ENCODE measurements at places on chromosomes 2 and 18.

DNA sequence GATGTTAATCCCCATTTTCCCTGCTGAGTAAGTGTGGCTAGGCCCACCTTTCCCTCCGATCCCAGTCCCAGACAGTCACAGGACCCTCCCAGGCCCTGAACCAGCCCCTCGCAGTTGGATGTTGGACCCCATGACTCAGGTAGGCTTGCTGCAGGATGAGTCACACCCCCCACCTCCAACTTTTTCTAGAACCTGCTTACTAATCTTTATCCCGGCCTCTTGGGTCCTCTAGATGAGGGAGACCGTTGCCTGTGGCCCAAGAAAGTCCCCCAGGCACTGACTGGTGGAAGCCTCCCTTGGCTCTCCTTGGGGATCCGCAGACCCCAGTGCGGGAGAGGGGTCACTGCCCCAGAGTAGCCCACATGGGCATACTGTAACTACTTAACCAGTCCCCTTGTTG lies 98.5 kb downstream of the SMAD7 start:
- no peak for DNase-seq

- DNase-seq, result no peak
Observed at GRCh38 chr2:164735309-164735919, 106.2 kb downstream of the COBLL1 start.

- DNase-seq, result no peak
Observed at GRCh38 chr2:99150706-99151105, 4.0 kb downstream of the TSGA10 start.

GRCh38 chr18:10040287-10041011 lies 126.6 kb downstream of the VAPA start:
- no peak for DNase-seq

- DNase-seq, result no peak
Observed at GRCh38 chr2:77469106-77469505, 53.1 kb downstream of the LRRTM4 start.

GRCh38 chr2:10490806-10491291 lies 42.7 kb upstream of the ODC1 start:
- no peak for DNase-seq

DNA sequence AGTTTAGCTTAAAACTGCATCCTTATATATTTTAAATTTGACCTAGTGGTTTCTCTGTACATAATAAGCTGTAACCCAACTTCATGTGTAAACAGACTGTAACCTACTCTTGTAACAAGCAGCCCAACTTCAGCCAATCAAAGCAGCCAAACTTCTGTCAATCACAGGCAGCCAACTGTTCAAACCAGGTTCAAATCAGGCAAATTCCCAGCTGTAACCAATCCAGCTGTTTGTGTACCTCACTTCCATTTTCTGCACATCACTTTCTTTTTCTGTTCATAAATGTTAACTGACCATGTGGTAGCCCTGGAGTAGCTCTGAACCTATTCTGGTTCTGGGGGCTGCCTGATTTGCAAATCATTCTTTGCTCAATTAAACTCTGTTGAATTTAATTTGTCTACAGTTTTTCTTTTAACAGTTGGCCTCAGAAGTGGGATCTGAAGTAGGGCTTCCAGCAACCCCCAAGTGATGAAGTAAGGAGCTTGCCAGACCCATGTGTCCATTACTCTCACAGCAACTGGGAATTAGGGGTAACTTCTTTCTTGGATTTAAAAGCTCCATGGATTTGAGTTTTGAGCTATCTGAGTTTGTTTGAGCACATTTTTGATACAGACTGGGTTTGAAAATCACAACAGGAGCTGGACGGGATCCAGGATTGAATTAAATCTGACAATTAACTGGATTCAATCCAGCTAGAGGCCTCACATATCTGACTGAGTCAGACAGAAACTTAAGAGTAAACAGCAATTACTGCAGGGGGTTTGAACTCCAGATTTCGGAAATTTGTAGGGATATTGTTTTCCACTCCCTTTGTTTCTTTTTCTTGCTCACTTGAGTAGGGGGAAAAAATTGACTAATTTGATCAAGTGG lies 1569.7 kb upstream of the SLC39A10 start:
- DNase-seq, result no peak

GRCh38 chr2:174138161-174138560 lies 110.2 kb downstream of the OLA1 start:
- DNase-seq, result no peak

- peak; percentile 85 for DNase-seq
Observed at GRCh38 chr2:28445448-28446258, 50.2 kb upstream of the PLB1 start.

DNA sequence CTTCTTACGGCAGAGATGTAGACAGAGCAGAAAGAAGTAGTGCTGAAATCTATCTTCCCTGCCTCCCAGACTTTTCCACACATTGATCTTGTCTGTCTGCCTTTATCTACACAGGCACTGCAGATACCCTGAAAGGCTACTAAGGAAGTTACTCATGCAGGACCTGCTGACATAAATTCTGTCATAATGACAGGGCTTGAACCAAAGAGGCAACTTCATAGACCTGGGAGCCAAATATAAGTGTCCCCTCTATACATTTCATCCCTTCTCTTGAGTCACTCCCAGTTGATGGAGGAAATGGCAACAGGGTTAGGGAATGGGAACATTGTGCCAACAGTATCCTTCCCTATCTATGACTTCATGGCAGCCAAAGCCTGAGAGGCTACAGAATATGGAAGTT lies 157.5 kb downstream of the TNS1 start:
- DNase-seq, result no peak

GRCh38 chr2:3459185-3460015 lies 59.9 kb downstream of the ADI1 start:
- no peak for DNase-seq

GRCh38 chr2:234725528-234726264 lies 226.1 kb upstream of the SH3BP4 start:
- no peak for DNase-seq

- DNase-seq, result no peak
Observed at GRCh38 chr2:231015478-231015877, 19.6 kb downstream of the SPATA3 start.

DNA sequence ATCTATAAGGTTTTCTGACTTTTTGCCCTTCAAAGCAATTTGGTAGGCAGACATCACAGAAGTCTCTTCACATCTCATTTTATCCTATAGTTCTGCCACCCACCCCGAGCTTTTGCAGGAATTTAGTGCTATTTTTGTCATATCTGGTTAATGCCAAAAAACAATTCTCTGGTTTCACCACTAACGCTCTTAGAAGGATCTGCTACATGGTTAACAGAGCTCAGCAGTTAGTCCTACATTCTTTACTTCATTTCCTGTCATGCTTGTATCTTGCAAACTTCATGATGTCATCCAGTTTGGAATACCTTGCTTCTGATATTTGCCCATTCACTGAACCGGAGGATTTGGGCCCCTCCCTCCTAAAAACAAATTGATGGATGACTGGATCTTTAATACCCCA lies 116.8 kb upstream of the SERPINE2 start:
- no peak for DNase-seq

GRCh38 chr18:63774511-63774910 lies 707 bp upstream of the SERPINB7 start:
- no peak for DNase-seq

- DNase-seq, result no peak
Observed at GRCh38 chr2:101768556-101769220, 71.2 kb downstream of the MAP4K4 start.

GRCh38 chr18:48000701-48001100 lies 70.2 kb upstream of the SMAD2 start:
- DNase-seq, result no peak

GRCh38 chr2:134413430-134413829 lies 159.6 kb downstream of the MGAT5 start:
- no peak for DNase-seq

DNA sequence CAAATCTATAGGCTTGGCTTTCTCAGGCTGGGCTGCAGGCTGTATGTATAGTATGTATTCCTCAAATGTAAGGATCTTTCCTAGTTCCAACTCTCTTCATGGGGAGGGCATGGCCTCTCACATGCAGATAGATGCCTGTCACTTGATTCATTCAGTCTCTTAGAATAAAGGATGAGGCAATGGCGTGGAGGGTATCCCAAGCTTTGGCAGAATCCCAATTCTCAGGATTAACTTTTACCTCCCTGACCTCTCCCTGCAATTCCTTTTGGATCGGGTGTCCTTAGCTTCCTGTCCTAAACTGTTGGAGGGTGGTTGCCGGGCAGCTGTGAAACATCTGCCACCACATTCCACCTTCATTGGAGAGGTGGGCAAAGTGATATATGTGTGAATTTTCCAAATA lies 80.3 kb downstream of the INSIG2 start:
- DNase-seq, result peak; percentile 9

- DNase-seq, result no peak
Observed at GRCh38 chr2:46479265-46479664, at the start of gene TMEM247. Gene TMEM247 (plus strand): TSS chr2:46479565.

DNA sequence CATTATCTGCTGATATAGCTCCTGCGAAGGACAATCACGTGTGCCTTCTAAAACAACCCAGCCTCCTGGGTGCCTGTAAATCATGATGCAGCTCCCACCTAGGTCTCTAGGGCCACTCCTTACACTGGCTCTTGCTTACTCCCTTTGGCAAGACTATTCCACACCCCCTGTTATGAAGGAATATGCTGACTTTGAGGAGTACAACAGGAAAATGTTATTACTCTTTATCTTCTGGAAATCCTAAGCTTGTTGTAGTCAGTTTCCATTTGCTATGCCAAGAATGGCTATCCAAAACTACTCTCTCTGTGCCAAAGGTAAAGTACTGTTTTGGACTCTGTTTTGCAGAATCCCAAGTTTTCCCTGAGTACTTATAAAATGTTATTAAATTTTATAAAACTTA lies 7.7 kb downstream of the SGO2 start:
- no peak for DNase-seq

DNA sequence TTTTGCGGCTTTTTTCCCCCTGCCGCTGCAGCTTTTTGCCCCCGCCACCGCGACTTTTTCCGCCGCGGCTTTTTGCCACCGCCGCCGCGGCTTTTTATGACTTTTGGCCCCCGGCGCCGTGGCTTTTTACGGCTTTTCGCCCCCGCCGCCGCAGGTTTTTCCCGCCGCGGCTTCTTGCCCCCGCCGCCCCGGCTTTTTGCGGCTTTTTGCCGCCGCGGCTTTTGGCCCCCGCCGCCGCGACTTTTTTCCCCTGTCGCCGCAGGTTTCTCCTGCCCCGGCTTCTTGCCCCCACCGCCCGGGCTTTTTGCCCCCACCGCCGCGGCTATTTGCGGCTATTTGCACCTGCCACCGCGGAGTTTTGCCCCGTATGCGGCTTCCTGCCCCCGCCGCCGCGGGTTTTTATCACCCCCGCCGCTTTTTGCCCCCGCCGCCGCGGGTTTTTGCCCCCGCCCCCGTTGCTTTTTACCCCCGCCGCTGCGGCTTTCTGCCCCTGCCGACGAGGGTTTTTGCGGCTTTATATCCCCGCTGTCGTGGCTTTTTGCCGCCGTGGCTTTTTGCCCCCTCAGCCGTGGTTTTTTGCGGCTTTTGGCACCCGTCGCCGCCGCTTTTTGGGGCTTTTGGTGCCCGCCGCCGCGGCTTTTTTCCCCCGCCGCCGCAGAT lies 2750.9 kb downstream of the RPIA start:
- DNase-seq, result no peak

DNA sequence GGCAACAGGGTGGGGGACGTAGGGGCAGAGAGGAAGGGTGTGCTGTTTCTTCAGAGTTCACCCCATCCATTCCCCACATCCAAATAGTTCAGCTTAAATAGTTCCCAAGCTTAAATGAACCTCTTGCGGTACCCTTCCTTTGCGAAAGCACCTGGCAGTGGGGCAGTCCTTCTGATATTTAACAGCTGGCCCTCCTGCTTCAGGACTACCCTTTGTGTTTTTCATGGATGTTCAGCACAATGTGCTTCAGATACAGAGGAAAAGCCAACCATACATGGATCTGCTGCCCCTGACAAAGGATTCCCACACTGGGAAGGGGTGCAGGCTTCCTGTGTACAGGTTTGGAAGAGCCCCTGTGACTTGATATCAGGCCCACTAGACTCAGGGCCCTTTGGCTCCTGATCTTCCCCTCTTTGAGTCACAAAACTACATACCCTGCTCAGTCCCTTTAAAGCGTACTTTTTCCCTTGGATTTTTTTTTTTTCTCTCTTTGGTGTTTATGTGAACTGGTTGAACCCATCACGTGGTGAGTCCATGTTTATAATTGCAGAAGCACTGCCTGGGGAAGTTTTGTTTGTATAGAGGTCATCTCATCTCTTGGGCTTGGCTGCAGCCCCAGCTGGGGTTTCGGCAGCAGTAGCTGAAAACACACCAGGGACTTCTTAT lies 45.3 kb upstream of the IGFBP5 start:
- no peak for DNase-seq

DNA sequence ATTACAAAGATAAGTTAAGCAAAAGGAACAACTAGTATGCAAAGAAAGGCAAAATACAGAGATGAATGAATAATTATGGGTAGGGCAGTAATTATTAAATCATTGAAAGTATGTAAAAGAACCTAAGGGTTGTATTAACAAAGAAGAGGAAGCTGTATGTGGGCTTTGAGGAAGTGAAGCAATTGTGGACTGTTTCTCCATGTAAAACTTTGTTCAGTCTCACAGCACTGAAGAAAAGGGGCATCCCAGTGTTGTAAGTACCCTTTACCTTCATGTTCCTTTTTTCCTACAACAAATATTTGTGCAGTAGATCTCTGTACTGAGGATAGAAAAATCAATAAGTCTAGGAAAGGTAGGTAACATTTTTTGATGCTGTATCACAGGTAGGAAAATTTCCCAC lies 388.7 kb upstream of the NRP2 start:
- no peak for DNase-seq

GRCh38 chr2:195148004-195148403 lies 509.0 kb upstream of the SLC39A10 start:
- no peak for DNase-seq

DNA sequence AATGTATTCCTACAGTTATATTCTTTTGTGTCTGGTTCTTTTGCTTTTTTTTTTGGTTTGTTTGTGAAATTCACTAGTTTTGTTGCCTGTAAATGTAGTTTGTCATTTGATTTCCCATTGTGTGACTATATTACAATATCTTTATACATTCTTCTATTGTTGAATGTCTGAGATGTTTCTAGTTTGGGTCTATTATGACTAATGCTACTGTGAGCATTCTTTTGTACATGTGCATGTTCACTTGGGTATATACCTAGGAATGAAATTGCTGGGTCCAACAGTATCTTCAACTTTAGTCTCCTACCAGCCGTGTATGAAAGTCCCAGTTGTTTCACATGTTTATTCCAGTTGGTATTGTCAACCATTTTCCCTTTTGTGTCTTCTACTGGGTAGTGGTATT lies 112.7 kb upstream of the RBMS1 start:
- DNase-seq, result no peak

- DNase-seq, result no peak
Observed at GRCh38 chr2:16429002-16429401, 236.6 kb downstream of the CYRIA start.

- DNase-seq, result no peak
Observed at GRCh38 chr2:179068991-179069643, 19.2 kb upstream of the CCDC141 start.

- no peak for DNase-seq
Observed at GRCh38 chr18:11809895-11810294, 41.3 kb upstream of the CHMP1B start.

- DNase-seq, result no peak
Observed at GRCh38 chr2:38129481-38129880, 53.5 kb upstream of the CYP1B1 start.

Data from HFF-Myc (cell line).